NCI-H1092 treated with DMSO at 0.1 percent for 48 hours (cell line): ENCODE measurements at places on chromosomes 3 and 15.

- no peak for DNase-seq
Observed at GRCh38 chr15:72760590-72761260, 22.8 kb downstream of the ADPGK start.

DNA sequence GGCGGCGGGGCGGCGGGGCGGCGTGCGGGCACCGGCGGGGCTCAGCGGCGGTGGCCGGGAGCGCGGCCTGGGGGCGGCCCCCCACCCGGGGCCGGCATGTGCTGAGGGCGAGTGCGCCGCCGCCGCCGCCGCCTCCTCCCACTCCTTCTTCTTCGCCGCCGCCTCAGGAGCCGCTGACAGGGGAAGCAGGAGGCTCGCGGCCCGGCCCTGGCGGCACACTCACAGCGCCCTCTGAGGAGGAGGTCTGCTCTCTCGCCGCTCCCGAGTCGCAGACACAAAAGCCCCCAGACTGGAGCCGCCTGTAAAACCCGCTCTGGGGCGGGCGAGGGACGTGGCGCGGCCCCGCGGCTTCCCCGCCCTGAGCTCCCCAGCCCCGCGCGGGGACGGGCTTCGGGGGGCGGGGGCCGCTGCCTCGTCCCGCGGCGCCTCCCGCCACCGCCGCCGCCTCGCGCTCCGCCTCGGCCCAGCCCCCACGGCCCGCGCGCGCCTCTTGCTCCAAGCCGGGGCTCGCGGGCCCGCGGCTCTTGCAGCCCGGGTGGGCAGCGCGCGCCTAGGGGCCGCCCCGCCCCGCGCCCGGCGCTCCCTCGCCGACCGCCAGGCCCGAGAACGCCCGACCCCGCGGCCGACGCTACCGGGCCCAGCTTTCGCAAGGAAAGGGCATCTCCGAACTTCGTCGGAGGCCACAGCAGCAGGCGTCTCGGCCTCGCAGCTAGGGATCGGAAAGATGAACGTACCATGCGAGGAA, at the start of gene PYGO1:
TSS of gene PYGO1 (minus strand) at position 276 of the 745 bp plus-strand sequence. CDS start 462 bp downstream, outside the sequence.
- peak; percentile 44 for DNase-seq

DNA sequence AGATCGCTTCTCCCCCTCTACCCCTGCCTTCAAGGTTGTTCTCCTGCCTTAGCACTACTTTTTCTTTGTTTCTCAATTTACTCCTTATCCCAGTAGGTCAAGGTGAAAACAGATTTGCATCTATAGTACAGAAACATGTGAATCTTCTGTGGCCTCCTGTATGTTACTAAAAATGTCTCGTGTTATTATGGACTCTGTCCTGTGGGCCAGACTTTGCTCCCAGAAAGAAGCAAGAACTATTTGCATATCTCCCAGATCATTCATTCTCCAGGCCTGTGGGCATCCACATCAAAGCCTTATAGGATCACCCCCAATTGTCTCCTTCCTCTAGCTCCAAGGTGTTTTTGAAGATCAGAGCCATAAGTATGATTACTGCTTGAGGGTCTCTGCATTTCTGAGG, 169.5 kb upstream of the ROPN1 start:
- no peak for DNase-seq

GRCh38 chr3:178112134-178112533, 424.1 kb upstream of the KCNMB2 start:
- no peak for DNase-seq

DNA sequence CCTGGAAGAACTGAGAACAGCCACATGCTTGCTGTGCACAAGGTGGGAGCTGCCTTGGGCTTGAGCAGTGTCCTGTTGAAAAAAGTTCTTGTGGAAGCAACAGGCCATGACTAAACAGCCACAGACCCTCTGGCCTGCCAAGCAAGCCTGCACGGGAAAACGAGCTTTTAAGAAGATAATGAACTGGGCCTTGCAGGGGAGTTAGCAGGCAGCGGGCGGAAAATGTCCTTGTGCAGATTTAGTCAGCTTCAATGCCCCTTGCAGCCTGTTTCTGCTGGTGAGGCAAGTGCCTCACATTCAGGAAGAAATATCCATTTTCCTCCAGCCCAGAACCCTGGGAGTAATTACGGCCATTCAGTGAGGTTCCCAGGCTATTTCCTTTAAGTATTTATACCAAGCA, 126.2 kb upstream of the KLHL25 start:
- no peak for DNase-seq

DNA sequence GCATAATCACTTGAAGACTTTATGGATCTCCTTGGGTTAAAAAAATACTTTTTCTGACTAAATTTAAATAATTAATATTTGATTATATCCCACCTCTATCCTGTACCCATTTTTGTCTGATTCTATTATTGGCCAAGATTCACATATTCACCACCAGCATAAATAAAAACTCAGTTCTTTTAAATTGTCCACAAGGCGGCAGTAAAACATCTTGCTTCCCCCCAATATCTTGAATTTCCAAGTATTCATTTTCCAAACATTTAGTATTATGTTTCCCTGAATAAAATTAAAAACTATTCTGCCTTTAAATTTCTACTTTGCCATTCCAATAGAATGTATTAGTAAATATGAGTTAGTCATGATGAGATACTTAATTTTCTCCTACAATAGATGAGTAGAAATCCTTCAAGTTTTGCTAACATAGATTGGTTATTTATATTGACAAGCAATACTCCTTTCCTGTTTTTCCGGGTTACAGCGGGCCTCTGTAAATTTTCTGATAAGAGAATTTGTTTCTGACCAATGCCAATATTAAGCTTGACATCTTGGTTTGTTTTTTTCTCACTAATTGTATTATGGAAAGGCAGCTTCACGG, 218.7 kb upstream of the MDFIC2 start:
- DNase-seq = peak; percentile 5

DNA sequence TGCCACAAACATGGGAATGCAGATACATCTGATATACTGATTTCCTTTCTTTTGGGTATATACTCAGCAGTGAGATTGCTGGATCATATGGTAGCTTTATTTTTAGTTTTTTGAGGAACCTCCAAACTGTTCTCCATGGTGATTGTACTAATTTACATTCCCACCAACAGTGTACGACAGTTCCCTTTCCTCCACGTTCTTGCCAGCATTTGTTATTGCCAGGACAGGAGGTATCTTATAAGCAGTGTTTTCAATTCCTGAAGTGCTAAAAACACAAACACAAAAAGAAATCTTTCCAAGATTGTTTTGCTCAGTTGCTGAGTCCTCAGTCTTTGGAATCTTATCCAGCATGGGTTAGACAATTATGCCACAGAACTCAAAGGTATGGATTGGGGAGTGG, 13.5 kb downstream of the GTF2E1 start:
- no peak for DNase-seq

DNA sequence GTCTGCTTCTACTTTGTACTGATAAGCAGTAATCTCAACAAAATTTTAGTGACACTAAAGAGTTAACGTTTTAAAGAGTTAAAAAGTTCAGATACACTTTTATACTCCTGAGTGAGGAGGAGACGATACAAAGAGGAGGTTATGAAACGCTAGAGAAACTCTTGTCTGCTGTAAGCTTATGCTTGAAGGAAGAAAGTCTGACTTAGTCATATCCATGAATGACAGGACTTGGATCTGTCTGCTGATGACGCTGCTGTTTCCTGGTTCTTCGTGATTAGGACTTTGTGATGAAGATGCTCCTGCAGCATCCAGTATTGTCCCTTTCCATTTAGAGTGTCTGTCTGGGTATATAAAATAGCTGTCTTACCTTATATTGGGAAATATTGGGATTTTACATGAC, 15.8 kb downstream of the TCF12 start:
- DNase-seq = no peak

GRCh38 chr3:57919987-57920386, 88.2 kb upstream of the FLNB start:
- no peak for DNase-seq
